Activated naive CD8-positive, alpha-beta T cell treated with anti-CD3 and anti-CD28 coated beads, Interleukin-2, amount 50 U/mL, for 16 hours (primary cell): ENCODE measurements at places on chromosomes 1 and 21.

DNA sequence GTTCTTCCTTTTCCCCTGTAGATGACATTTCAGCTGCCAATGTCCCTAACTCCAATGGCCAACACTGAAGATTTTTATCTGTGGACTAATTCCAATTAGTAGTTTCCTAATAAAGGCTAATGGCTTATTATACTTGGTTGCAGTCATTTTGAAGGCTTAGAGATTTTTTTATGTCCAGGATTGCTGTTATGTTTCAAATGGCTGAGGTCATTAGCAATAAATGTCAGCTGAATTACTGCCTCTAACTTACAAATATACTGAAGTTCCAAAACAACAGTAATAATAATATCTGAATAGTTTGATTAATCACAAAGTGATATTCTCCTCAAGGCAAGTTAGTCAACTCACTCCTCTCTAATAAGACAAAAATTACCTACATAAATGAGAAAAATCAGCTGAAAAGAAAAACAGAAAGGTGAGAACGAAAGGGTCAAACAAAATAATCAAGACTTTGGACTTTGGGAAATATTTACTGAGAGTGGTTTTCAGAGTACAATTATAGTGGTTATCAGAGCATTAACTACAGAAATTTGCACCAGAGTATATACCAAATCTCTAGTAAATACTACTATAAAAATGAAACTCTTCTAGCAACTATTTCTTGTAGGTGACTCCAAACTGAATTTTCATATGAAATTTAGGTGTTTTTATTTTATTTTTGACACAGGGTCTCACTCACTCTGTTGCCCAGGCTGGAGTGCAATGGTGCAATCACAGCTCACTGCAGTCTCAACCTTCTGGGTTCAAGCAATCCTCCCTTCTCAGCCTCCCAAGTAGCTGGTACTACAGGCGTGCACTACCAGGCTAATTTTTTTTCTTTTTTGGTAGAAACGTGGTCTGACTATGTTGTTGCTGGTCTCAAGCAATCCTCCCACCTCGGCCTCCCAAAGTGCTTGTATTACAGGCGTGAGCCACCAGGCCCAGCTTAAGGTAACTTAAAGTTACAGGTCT lies 3.5 kb downstream of the ZZZ3 start:
- no peak for DNase-seq

- DNase-seq: no peak
Observed at GRCh38 chr1:53196017-53196484, 573 bp upstream of the CPT2 start.

DNA sequence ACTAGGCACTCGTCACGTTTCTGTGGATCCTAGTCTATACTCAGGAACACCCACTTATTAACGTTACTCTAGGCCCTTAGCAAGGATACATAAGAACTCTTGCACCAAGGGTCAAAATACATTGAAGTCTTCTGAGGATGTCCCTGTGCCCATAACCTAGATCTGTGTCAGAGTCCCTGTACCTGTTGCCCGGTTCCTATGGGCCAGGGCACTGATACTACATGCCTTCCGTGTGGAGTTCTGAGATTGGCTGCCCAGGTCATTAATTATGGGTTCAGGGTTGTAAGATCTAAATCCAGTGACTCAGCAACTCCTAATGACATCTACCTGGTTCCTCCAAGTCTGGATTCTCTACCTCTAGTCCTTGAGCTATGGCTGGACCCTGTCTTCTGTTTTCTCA lies 69.5 kb downstream of the GPR137B start:
- no peak for DNase-seq

- no peak for DNase-seq
Observed at GRCh38 chr1:88035578-88035977, 648.5 kb upstream of the PKN2 start.

- DNase-seq: no peak
Observed at GRCh38 chr21:30733026-30733425, 14.0 kb downstream of the KRTAP21-2 start.

GRCh38 chr1:65866439-65866838 lies 73.7 kb downstream of the PDE4B start:
- no peak for DNase-seq

DNA sequence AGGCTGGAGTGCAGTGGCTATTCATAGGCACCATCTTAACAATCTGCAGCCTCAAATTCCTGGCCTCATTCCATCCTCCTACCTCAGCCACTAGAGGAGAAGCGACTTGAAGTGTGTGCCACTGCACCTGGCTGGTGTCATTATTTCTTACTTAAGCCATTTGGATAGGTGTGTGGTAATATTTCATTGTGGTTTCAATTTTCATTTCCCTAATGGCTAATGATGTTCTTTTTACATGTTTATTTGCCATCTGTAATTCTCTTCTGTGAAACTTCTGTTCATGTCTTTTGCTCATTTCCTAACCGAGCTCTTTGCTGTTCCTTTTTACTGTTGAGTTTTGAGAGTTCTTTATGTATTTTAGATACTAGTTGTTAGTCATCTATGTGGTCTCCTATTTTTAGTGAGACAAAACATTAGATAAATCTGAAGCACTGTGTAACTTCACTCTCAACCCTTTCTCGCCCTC lies 66.8 kb downstream of the SLC27A3 start:
- DNase-seq: no peak

DNA sequence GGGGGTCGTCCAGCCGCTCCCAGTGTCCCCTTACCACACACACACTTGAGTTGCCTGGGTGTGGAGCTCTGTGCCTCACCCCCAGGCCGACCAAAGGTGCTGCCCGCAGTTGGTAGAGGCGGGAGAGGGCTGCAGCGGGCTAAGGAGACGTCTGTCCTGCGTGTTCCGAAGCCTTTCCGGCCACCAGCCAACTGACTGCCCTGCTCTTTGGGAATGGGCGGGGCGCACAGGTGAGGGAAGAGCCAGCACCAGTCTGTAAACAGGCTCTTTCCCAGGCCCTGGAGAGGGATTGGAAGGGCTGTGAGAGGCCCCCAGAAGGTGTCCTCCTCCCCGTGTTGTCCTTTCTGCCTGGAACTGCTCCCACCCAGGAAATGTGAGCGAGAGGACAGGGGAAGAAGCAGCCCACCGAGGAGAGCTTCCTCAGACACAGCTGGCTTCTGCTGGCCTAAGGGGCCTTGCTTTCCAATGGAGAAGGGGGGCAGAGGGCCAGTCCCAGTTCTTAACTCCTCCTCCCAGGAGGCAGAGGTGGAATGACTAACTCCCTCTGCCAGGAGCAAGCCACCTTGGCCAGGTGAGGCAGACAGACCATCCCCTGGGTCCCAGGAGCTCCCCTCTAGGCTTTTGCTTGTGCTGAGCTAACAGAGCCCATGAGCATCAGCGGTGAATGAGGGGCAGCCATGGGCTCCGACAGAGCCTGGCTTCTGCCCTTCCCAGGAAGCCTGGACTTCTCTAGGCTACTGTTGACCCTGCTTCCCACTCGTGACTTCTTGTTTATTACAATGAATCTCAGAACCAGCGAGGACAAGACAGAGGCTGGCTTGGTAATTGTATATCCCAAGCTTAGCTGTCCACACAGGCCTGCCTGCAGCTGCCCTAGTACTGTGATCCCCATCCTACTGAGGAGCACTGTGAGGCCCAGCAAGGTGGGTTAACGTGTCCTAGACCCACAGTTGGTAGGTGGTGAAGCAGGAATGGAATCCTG lies 158.1 kb upstream of the COA6 start:
- no peak for DNase-seq
